ENCODE measurements at places on chromosomes 6 and 20. TPM values are rescaled to one million over a fixed set of nuclear protein-coding genes. Genes with fewer than 3 reads are reported as not detected.

VGLL2 gene
- total RNA-seq: not detected

TCF21 gene
- total RNA-seq: not detected

EDN1 gene
- total RNA-seq: 1.0 TPM

SIRPB1 gene
- total RNA-seq: 3.1 TPM

PCSK2 gene
- total RNA-seq: not detected

ETV7 gene
- 0.30 TPM for total RNA-seq

SLC24A3 gene
- not detected for total RNA-seq

SLC4A11 gene
- total RNA-seq: 0.65 TPM

LRRC73 gene
- total RNA-seq: 0.90 TPM

FHL5 gene
- not detected for total RNA-seq

TMC2 gene
- total RNA-seq: not detected

PDYN gene
- total RNA-seq: not detected

GRCh38 chr6:41599015-41599851 lies 39.0 kb upstream of the MDFI start:
- no peak for DNase-seq

GRCh38 chr6:57303931-57304681 lies 13.3 kb upstream of the PRIM2 start:
- no peak for DNase-seq

DNA sequence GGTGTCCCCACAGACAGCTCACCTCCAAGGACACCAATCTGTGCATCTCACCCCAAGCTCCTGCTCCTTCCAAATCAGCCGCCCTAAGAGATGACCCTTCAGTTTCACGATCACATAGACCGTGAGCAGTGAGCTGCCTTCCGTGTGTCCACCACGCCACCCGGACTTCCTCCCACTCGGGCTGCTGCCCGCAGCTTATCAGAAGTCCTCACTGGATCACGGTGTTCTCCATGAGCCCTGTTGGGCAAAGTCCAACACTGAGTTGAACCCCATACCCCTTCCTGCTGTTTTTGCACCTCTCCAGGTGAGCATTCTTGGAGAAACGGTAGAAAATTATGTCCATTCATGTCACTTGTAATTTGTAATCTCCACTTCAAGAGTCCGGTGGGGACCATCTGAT lies 234.4 kb downstream of the SMOC2 start:
- peak; percentile 19 for DNase-seq

GRCh38 chr6:128394167-128394566 lies 126.2 kb downstream of the PTPRK start:
- no peak for DNase-seq

DNA sequence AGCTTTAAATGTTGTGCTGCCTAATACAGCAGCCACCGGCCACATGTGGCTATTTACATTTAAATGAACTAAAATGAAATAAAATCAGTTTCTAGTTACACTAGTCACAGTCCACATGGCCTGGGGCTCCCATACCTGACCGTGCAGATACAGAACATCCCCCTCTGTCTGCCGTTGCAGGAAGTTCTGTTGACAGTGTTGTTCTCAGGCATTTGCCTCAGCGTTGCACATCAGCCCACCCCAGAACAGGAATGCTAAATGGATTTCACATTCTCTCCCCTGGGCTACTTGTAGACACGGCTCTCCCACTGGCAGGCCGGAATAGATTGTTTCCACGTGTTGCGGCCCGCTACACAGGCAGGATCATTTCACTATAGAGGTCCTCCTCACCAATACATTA lies 26.3 kb downstream of the JAG1 start:
- DNase-seq: peak; percentile 15

DNA sequence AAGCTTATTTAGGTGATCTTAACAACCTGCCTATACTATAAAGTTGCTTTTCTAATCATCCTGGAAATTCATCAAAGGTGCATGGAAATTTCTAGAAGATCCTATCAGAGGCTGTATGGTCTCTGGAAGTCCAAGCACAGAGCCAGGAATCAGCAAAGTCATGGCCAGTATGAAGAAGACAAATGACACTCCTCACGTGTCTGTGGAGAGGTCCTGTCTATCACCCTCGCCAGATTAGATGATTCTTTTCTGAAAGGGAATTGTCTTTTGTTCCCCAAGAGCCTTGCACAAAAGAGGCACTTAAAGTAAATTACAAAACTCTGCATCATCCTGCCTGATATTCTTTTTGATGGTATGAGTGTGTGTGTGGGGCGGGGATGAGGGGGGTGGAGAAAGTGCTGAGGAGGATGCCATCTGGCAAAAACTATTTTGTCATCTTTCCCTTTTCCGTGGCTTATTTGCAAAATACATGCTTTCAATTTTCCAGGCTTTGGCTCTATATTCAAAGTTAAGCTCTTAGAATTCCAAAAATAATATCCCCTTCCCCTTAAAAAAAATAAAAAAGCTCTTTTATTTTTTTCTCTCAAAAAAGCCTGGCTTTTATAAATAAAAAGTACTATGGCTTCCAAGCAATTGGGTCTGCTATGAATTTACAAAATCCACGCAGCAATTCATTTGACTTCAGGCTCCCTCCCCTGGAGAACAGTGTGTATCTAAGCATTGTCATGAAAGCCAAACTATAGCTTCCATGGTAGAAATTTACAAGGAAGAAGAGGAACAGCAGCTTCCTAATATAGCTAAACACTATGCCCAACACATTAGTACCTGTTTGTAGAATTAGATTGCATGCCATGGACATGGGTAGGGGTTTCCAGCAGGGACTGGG lies 185.2 kb upstream of the ARG1 start:
- DNase-seq: no peak

GRCh38 chr20:41081276-41081814 lies 52.7 kb downstream of the TOP1 start:
- no peak for DNase-seq

DNA sequence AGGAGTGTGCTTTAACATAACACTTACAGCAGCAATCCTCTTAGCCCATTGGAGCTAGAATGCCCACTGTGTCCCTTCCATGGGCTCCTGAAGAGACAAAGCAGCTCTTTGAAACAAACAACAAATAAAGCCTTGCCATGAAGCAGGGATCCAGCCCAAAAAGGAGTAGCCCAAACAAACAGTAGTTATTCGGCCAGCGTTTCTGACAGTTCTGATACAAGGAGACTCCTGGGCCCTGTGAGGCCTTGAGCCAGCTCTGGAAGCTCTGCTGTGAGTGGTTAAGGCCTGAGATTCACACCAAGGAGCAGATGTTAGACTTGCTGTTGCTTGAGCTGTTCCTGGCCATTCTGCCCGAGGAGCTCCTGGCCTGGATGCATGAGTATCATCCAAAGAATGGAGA lies 16.9 kb upstream of the ZSCAN16 start:
- DNase-seq: no peak

DNA sequence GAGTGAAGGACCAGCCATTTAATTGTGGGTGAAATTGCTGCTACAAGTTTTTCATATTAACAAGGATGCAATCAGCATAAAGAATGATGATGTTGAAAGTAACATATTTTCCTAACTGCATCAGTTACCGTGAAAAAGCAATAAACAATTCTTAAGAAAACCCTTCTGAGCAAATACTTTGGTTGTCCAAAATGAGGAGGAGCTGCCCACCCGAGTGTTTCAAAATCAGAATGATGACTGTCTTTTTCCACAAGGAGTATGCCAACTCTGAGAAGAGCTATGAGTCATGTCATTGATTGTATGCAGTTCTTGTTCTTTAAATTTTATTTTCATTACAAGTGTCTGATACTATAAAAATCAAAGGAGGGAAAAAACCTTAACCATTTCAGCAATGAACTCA lies 470.5 kb downstream of the COL12A1 start:
- no peak for DNase-seq

DNA sequence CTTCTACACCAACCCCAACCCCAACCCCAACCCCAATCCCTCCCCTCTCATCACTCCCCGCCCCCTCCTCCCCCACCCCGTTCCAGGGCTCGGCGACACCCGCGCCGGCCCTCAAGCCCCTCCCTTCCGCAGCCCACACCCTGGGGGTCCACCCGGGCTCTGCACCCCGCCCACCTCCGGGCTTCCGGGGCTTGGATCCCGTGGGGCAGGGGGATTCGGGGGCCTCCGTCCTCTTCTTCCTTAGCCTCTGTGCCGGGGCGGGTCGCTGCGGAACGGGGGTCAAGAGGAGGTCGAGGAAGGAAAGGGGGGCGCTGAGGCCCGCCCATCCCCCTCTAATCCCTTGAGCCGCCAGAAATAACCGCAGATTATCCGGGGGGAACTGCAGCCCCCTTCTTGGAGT lies 690 bp downstream of the TULP1 start:
- DNase-seq: no peak

- peak; percentile 87 for DNase-seq
Measured at GRCh38 chr20:3071610-3072529, at the start of gene OXT. TSS of gene OXT (plus strand) at chr20:3071620. CDS start at chr20:3071656, 36 bp downstream.
